Neural crest cell (in vitro differentiated cells): ENCODE measurements at places on chromosomes 4 and X. TPM values are rescaled to one million over a fixed set of nuclear protein-coding genes. Genes with fewer than 3 reads are reported as not detected.

DNA sequence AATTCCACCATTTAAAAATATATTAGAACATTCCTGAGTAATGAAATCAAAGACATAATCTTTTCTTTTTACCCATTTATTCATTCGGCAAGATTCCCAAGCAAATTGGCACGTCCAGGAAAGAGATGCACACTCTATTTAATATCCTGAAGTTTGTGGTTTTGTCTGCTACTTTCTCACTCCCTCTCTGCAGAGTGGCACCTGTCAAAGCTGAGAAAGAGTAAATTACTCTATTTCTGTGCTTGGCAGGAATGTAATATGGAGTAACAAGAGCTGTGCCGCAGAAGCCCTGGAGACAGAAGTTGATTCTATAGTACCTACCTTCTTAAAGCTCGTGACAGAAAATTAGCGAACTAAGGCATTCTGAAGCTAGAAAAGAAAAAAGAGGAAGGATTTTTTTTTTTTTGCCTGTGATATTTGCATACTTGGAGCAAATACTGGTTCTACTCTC is 5.5 kb downstream of the GSTCD start:
- no peak for DNase-seq
- H3K36me3 ChIP-seq, result peaks cover 2% of the 10 kb centered on the region
- no peaks in the 10 kb centered on the region for H3K27me3 ChIP-seq

- H3K4me1 ChIP-seq, result no peaks in the 10 kb centered on the region
- H3K4me3 ChIP-seq, result no peak overlapping the region
- DNase-seq, result no peak
- no peaks in the 10 kb centered on the region for H3K27me3 ChIP-seq
- no peak overlapping the region for H3K27ac ChIP-seq
Observed at GRCh38 chr4:40114206-40114605, 57.6 kb downstream of the N4BP2 start.

GRCh38 chr4:109009909-109010308 is 247.1 kb upstream of the ETNPPL start:
- DNase-seq, result no peak
- H3K36me3 ChIP-seq, result peaks cover 5% of the 10 kb centered on the region
- H3K4me1 ChIP-seq, result peaks cover 28% of the 10 kb centered on the region
- no peaks in the 10 kb centered on the region for H3K27me3 ChIP-seq
- H3K4me3 ChIP-seq, result no peak overlapping the region

SYP gene
- total RNA-seq, result 10.2 and 10.8 TPM in 2 replicates

STIM2 gene
- 30.5 and 31.5 TPM in 2 replicates for total RNA-seq

MAGEE2 gene
- total RNA-seq, result not detected in 2 replicates
